ENCODE measurements at places on chromosomes 4 and X. TPM values are rescaled to one million over a fixed set of nuclear protein-coding genes. Genes with fewer than 3 reads are reported as not detected.

CORIN gene
- not detected for total RNA-seq

PABPC1L2B gene
- not detected for total RNA-seq

AMOT gene
- 0.14 TPM for total RNA-seq

GRCh38 chr4:169080981-169081380, 70.9 kb upstream of the CBR4 start:
- DNase-seq = no peak

FAM47E gene
- total RNA-seq = not detected
